Calu3 (cell line): ENCODE measurements at places on chromosomes 7 and 10.
A peak's percentile ranks its signal among the peaks of the same experiment; 100 is the strongest.

- DNase-seq, result no peak
Observed at GRCh38 chr10:111118758-111119157, 41.9 kb downstream of the ADRA2A start.

- no peak for DNase-seq
Observed at GRCh38 chr10:127406018-127406550, 143.0 kb upstream of the NPS start.

DNA sequence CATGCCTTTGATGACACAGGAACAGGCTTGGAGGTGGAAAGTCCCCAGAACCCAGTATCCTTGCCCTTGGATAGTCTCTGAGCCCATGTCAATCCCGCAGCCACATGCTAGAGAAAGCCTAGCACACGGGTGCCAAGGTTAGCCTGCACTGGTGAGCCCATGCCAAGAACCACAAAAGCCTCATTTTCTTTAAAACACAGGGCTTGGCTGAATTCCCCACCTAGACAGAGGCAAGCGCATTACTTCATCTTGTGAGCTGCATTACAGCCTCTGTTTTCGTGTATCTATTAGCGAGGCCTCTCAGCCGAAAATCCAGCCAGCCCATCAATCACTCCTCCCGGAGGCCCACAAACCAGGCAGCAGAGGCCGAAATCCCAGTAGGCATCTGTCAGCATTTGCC is 314.9 kb upstream of the AUTS2 start:
- DNase-seq, result no peak

DNA sequence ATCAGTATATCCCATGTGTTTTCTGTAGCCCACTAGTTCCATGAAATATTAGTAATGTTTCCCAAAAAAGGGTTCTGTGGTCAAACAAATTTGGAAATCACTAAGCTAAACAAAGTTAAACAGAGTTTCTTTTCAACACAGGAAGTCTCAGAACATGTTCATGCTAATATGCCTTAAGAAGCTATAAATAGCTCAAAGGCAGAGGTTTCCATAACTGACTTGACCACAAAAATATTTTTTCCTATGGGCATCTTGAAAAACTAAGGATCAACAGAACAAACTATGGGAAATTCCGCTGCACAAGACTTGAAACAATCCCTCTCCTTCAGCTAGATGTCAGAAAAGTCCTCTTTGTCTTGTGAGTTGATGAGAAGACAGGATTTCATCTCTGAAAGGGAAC is 59.7 kb downstream of the SEM1 start:
- no peak for DNase-seq

DNA sequence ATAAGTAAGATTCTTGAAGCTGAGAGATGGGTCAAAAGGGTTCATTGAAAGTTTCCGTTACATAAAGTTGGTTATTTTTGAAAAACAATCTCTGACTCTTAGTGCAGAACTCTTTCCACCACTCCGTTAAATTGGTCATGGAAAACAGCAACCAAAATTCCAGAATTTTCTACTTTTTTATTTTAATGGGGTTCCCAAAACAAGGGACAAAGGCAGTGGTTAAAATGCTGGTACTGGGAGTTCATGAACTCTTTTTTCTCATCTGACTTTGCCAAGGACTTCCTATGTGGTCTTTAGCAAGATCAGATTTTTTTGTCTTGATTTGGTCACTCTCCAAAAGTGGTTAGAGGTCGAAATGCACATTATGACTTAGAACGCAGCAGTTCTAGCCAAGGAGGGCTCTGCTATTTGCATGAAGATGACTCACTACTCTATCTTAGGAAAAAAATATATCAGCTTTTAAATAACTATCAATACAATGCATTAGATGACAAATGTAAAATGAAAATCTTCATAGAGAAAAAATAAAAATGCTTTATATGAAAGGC is 145.7 kb downstream of the REEP3 start:
- DNase-seq, result no peak

DNA sequence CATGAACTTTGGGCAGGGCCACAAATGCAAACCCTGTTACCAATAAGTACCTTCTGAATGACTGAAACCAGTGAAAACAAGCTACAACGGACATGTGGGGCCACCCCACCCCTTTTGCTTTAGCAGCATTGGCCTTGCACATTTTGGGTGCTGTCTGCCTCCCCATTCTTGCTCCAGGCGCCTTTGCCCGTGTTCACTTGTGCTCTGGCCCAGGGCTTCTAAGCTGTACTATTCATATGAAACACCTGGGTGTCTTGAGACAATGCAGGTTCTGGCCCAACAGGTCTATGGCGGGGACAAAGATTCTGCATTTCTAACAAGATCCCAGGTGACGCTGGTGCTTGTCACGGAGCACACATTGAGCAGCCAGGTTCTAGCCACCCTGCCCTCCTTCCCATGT is 96.5 kb upstream of the SDK1 start:
- no peak for DNase-seq

GRCh38 chr10:100037758-100038315 is 28.1 kb upstream of the DNMBP start:
- DNase-seq, result no peak

DNA sequence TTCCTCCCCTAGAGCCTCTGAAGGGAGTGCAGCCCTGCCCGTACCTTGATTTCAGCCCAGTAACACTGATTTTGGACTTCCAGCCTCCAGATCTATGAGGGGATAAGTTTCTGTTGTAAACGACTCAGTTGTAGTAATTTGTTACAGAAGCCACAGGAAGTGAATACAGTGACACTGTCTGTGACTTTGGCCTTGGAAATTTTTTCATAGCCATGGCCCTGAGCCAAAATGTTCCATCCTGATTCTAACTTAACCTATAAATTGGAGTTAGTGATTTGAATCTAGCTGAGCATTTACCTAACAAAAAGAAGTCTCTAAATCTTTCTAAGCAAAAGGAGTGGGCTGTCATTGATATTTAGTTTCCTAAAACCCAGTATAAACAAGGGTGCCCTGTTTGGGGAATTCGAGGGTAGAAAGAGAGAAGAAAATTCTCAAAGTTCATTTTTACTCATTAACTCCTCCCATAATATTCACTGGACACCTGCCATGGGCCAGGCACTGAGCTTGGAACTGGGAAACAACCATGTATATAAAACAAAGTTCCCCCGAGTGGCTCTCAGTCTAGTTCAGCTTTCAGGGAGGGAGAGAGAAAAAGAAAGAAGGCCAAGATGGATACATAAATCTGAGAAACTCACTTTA is 162.3 kb downstream of the SKIDA1 start:
- no peak for DNase-seq

DNA sequence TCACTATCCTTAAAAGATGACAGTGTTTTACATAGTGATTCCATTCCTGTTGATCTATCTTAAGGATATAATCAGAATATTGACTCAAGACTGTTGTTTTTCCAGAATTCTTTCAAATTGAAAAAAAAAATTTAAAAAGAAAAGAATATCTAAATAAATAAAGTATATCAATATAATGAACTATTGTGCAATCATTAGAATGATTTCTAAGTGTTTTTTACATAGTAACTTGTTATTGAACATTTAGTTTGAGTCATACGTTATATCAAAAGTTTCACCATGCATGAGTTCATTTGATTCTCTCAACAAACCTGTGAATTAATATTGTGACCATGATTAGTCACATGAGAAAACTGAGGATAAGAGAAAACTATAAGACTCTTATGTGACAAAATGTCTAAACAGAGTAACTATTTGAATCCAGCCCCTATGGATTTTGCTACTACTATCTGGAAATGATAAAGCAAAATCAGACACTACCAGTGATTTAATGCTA is 46.1 kb downstream of the KLF6 start:
- no peak for DNase-seq

GRCh38 chr10:29634764-29635625 is at the start of gene SVIL:
Gene SVIL, minus strand, starts transcription at chr10:29634971. Its CDS starts 79,913 bp downstream, at chr10:29555058.
- DNase-seq, result no peak

- DNase-seq, result no peak
Observed at GRCh38 chr10:5504146-5505072, 5.0 kb upstream of the CALML5 start.

GRCh38 chr7:151232917-151233701 is 826 bp downstream of the CHPF2 start:
- peak; percentile 46 for DNase-seq

- DNase-seq, result no peak
Observed at GRCh38 chr10:103458720-103459119, at the start of gene CALHM1. Gene CALHM1, minus strand, starts transcription at chr10:103458900. Its CDS starts 149 bp downstream, at chr10:103458751.

DNA sequence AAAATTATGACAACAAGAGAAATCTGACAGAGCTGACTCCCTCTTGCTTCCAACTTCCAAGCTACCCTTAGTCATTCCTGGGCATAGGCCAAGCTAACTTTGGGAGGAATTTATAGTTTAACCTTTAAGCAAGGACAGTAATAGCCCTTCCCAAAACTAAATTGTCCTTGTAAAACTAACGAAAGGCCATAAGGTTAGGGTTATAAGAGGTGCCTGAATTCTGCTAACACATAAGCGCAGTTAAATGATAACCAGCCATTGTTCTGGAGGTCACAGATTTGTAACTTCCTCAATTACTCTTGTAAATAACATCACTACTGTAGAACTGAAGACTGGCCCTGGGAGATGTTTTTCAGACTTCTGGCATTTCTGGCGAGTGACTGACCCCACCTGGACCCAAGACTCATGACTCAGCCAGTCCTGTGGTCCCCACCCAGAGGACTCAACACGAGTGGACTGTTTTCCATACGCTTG is 481.2 kb downstream of the KCNMA1 start:
- no peak for DNase-seq

- no peak for DNase-seq
Observed at GRCh38 chr10:99869581-99870122, 87.2 kb downstream of the ABCC2 start.

- no peak for DNase-seq
Observed at GRCh38 chr7:154748089-154748786, 254.7 kb downstream of the PAXIP1 start.

DNA sequence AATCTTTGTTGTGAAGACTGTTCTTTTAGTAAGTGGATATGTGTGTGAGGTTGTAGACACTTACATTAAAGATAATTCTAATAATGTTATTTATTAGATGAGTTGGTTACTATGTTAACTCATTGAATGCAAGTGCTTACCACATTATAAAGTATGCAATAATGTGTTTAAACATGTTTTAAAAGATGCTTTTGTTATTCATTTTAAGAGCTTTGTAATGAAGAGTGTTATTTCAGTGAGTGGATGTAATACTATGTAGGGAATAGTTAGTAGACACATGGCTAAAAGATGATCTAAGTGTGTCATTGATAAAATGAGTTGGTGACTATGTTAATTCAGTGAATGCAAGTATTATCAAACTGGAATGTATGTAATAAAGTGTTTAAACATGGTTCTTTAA is 70.0 kb upstream of the VOPP1 start:
- DNase-seq, result no peak

DNA sequence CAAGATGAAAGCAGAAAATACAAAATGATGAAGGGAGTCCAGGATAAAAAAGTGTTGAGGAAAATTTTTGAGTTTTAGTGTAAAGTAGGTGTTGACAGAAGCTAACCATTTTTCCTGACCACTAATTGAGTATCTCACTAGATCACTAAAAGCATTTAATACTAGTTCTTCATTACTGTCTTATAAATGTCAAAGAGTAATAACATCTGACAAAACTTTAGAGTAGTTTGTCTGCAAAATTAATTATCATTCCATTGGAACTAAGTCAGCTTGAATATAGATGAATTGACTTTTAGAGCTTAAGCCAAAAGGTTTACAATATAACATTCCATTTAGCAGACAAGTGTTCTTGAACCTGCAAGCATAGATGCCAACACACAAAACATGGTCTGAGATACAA is 232.9 kb downstream of the FOXP2 start:
- DNase-seq, result no peak

DNA sequence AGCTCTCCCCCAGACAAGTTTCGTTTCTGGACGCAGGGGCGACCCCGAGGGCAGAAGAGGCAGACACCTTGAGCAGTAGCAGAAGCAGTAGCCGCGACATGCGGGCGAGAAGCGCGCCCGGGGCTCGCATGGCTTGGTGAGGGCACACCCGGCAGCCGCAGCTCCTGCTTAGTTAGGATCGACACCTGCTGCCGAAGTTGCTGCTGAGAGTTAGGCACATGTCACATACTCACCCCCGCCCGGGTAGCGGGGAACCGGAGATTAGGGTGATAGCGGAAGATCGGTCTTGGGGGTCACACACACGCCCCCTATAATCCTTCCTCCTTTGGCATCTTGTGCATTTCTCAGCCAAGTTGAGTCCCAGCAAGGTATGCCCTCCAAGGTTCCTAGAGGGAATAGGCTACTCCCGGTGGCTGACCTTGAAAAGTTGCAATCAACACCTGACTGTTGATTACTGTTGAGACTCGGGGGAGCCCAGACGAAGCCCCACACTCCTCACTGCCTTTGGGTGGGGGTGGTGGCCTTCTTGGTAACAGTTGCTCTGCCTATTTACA is 668 bp downstream of the GPR37 start:
- DNase-seq, result peak; percentile 38

- DNase-seq, result no peak
Observed at GRCh38 chr7:102024005-102024768, 206.8 kb downstream of the CUX1 start.

DNA sequence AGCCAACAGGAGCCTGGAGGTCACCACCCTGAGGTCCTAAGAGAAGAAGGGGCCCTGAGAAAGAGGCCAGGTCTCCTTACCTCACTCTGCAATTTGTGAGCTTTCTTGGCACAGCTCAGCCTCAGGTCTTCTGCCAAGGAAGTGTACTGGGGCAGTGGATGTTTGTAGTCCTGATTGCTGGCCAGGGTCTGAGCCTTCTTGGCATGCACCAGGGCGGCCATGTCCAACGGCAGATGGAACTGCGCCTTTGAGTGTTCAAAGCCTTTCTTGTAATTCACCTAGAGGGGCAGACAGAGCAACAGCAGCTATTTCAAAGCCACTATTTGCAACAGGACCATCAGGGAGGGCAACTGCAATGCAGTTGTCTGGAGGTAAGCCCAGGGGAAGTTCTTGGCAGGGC is 51.7 kb downstream of the NRAP start:
- DNase-seq, result no peak
